NCI-H524 (cell line): ENCODE measurements at places on chromosomes 3 and 15.

- no peak for DNase-seq
These were observed 16.5 kb downstream of the EMC3 start for GRCh38 chr3:9970020-9970652.

GRCh38 chr3:130857336-130858026, 36.4 kb upstream of the ATP2C1 start:
- no peak for DNase-seq

DNA sequence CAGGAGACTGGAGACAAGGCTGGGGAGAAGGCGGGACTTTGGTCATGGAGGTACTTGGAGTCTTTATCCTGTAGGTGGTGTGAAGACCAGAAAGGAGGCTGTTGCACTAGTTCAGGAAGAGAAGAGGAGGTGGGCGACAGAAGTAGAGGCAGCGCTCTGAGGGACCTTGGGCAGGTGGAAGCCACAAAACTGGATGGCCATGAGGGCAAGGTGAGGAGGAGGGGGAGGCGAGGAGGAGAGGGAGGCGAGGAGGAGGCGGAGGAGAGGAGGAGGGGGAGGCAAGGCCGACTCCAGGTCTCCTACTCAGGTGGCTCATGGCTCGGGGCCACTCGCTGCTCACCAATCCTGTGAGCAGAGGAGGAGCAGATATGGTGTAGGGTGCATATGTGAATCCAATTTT, 125.6 kb downstream of the RPLP1 start:
- DNase-seq = no peak

- DNase-seq = peak; percentile 81
These were observed 198.5 kb upstream of the MRPL3 start for GRCh38 chr3:131701153-131701770.

DNA sequence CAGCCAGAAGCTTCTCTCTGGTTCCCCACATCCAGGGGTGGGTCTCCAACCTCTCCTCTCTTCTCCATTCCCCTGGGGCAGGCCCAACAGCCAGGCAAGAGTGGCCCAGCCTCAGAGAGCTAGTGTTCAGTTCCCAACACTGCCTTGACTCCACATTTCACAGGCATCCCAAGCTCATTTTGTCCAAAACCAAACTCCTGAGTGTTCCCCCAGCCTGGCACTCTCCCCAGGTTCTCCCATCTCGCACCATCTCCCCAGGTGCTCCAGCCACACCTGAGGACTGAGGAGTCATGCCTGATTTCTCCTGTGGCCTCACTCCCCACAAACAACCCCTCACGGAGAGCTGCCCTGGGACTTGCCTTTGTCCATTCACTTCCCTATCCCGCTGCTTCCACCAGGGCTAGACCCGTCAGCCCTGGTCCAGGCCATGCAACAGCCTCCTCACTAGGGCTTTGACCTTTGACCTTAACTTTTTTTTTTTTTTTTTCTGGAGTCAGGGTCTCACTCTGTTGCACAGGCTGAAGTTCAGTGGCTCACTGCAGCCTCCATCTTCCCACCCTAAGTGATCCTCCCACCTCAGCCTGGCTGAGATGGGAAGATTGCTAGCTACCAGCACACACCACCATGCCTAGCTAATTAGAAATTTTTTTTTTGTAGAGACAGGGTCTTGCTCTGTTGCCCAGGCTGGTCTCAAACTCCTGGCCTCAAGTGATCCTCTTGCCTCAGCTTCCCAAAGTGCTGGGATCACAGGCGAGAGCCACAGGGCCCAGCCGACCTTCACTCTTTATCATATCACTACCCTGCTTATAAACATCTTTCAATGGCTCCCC, 3.9 kb upstream of the CSK start:
- no peak for DNase-seq

GRCh38 chr3:150329408-150329807, 78.7 kb upstream of the TSC22D2 start:
- no peak for DNase-seq

DNA sequence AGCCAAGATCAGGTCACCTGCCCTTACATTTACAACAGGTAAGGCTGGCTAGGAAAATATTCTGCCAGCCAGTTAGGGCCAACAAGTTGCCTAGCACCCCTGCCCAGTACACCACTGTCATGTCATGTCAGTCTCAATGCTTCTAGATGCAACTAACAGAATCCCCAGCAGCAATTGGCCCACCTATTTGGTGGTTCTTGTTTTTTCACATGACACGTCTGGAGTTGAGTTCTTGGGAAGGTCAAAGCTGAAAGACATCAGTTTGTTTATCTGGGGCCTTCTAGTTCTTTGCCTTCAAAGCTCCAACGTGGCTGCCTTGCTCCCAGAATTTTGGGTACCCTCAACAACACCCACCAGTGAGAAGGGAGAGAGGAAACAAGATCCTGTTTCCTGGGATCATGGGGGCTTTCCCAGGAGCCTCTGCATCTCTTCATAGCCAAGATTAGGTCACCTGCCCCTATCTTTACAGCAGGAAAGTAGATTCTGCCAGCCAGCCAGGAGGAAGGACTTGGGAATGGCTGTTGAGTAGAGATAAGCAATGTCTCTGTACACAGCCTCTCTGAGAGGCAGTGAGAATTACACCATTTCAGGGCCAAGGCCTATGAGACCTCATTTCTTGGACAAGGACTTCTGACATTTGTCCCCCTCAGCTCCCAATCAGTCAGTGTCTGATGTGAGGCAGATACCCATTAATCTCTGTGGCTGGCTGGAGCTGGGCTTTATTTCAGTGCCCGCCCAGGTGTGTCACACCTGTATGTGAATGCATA, 8.6 kb downstream of the GPX1 start:
- DNase-seq = no peak

- no peak for DNase-seq
These were observed 34.2 kb upstream of the INO80 start for GRCh38 chr15:41150279-41150678.

- DNase-seq = no peak
These were observed 30.7 kb downstream of the INSYN1 start for GRCh38 chr15:73722425-73722824.

DNA sequence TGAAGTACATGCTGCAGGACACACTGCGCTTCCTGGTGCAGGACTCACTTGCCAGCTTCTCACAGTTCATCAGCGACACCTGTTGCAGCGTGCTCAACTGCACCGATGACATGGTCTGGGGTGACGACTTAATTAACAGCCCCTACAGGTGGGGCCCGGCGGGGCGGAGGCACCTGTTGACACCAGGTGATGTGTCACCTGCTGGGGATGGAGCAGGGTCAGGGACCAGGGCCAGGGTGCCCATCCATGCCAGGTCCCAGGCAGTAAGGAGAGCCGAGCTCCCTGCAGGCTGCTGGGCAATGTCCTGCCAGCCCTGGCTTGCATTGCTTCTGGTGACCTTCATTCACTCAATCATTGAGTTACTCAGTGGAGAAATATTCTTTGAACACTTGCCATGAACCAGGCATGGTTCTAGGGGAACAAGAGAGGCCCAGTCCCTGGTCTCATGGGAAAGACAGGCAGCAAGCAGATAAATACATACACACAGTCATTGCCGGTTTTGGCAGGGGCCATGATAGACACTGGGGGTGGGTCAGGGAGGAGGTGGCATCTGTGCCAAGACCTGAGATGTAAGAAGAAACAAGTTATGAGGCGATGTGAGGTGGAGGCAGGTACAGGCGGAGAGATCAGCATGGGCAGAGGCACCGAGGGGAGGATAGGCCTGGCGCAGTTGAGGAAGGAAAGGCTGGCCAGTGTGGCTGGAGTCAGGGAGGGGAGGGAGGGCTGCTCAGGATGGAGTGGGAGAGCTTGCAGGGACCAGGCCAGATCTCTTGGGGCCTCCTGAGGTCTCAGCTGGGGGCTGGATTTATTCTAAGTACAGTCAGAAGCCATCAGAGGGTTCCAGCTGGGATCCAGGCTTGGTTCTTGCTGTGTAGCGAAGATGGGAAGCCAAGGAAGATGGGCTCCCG, 30.8 kb downstream of the DNAH1 start:
- DNase-seq = no peak

GRCh38 chr3:87088430-87088992, 97.6 kb upstream of the VGLL3 start:
- DNase-seq = no peak

- no peak for DNase-seq
These were observed 37.6 kb downstream of the CORO2B start for GRCh38 chr15:68616397-68616796.

DNA sequence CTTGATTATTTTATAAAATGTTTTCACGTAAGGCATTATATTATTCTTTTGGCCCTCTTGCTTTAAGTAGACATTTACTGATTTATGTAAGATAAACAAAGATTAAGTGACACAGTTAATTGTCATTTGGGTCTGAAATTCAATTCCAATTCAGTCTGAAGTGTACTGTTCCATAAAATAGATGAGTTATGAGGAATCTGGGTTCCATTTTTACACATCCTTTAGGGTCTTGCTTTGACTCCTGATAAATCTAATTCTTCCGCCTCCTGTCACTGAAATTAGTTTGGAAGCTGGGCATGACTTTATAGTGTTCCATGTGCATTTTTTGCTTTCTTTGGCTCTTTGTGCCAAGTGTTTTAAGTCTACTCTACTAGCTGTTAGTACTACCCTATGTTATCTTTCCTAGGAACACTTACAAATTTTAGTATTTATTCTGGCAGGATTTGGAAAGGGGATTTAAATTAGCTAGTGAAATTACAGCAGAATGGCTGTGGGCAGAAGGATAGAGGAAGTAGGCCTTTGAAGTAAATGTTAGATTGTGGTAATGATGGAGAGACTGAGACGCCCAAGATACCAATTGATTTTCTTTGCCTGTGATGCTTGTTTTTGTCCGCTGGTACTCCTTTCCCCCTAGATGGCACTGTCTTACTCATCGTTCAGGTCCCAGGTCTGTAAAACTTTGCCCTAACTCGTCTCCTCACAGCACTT, 14.3 kb downstream of the ARL8B start:
- DNase-seq = no peak

DNA sequence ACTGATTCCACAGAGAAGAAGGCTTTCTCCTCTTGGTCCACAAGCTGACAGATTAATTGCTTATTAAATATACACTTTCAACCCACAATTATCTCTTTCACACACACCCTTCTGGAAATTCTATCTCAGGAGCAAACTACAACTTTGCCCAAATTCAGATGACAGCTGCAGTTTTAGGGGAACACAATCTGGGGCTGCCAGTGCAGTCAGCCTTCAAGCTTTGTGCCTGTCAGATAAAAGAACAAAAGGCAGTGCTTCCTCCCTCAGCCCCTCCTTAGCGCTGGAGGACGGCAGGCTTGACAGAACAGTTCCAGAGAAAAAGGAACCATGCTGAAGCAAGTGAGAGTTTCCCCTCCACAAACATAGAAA, 99.6 kb downstream of the TMCC1 start:
- no peak for DNase-seq

DNA sequence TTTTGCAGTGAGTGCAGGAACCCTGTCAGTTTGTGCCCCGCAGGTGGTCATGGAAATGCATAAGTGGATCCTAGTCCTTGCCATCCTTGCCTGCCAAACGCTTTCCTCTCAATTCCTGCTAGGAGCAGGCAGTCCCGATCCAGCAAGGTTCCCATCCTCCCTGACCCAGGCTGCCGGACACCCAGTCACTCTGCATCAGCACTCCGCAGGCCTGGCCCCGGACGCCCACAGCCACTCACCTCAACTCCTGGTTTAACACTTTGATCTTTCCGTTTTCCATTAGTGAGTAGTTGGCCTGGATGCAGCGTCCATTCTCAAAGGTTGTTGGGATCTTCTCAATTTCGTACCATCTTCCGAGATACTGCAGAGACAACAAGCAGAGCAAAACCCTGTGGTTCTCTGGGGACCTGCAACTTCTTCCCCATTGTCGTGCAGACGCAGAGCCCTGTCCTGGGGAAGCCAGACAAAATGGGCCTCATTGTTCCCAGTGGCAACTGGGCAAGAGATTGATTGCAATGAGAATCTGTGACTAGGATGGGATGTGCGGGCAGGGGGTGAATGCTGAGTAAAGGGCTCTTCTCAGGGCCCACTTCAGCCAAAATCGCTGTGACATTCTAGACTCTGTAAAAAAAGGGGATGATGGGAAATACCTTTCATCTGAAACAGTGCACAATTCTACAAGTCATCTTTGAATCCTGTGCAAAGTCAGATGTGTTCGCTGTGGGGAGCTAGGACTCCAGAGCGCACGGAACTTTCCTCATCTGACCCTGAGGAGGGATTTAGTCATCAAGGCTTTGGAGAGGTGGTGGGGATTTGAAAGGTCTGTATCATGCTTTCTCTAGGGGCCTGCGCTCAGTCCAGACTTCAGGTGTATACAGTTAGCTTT, 9.9 kb downstream of the APOD start:
- no peak for DNase-seq

GRCh38 chr3:40765884-40766283, 241.1 kb downstream of the ZNF621 start:
- DNase-seq = no peak

DNA sequence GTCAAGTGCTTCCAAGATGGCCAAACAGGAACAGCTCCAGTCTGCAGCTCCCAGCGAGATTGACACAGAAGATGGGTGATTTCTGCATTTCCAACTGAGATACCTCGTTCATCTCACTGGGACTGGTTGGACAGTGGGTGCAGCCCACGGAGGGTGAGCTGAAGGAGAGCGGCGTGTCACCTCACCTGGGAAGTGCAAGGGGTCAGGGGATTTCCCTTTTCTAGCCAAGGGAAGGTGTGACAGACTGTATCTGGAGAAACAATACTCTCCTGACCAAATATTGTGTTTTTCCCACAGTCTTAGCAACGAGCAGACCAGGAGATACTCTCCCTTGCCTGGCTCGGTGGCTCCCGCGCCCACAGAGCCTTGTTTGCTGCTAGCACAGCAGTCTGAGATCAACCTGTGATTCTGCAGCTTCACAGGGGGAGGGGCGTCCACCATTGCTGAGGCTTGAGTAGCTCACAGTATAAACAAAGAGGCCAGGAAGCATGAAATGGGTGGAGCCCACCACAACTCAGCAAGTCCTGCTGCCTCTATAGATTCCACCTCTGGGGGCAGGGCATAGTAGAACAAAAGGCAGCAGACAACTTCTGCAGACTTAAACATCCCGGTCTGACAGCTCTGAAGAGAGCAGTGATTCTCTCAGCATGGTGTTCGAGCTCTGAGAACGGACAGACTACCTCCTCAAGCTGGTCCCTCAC, 293.5 kb upstream of the SUCLG2 start:
- DNase-seq = no peak

- DNase-seq = peak; percentile 51
These were observed 531 bp upstream of the BLOC1S6 start for GRCh38 chr15:45586601-45587094.

- no peak for DNase-seq
These were observed 308.4 kb downstream of the RPLP1 start for GRCh38 chr15:69760890-69761568.

DNA sequence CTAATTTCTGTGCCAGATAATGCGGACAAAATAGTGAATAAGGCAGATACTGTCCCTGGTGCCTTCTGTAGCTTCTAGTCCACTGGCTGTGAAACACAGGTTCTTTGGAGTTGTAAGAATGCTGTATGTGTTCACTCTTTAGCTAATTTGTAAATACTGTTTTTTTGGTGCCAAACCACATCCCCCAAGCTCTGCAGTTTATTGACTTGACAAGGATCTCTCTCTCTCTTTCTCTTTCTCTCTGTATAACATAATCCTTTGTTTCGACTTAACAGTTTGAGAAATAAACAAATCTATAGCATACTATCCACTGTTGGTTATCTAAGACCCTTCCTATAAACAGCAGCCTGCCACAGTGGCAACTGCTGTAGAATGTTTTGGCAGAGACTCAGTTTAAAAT, 7.6 kb downstream of the SMAD3 start:
- no peak for DNase-seq

- no peak for DNase-seq
These were observed 150.2 kb upstream of the MLF1 start for GRCh38 chr3:158420654-158421396.
